ENCODE measurements at places on chromosomes 7 and 10.

DNA sequence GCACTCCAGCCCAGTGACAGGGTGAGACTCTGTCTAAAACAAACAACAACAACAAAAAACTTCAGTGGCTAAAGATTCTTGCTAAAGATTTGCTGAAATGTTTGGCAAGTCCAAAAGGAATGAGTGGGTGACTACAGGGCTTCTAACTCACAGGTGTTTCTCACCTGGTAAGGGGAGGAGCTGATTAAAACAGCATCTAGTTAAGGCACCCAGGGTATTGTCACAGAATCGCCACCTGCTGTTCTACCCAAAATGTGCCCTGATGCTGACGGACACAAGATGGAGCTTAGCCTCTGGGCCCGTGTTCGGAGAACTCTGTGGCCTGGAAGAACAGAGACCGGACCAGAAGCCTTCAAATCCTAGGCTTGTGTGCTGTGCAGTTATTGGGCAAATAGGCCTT lies 336.0 kb upstream of the GALNT17 start:
- no peak for DNase-seq

DNA sequence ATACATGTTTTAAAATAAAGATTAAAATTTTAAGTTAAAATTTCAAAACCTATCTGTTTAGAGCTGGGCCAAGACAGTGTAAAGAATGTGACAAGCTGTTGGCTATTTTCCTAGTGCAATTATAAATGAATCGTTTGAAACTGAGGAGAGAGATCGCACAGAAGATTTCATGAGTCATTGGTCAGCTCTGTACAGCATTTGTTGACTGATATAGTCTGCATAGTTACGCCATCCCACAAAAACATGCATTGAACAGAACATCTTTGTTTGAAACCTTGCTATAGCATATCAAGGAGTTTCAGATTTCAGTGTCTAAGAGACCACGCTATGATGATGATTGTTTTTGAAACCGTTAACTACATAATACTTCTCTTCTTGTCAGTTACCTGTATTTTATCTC lies 1.3 kb upstream of the C10orf67 start:
- DNase-seq, result peak; percentile 95

GRCh38 chr10:132444877-132445351 lies 47.9 kb downstream of the PWWP2B start:
- DNase-seq, result no peak

GRCh38 chr10:93435621-93436397 lies 46.3 kb downstream of the MYOF start:
- DNase-seq, result peak; percentile 89

DNA sequence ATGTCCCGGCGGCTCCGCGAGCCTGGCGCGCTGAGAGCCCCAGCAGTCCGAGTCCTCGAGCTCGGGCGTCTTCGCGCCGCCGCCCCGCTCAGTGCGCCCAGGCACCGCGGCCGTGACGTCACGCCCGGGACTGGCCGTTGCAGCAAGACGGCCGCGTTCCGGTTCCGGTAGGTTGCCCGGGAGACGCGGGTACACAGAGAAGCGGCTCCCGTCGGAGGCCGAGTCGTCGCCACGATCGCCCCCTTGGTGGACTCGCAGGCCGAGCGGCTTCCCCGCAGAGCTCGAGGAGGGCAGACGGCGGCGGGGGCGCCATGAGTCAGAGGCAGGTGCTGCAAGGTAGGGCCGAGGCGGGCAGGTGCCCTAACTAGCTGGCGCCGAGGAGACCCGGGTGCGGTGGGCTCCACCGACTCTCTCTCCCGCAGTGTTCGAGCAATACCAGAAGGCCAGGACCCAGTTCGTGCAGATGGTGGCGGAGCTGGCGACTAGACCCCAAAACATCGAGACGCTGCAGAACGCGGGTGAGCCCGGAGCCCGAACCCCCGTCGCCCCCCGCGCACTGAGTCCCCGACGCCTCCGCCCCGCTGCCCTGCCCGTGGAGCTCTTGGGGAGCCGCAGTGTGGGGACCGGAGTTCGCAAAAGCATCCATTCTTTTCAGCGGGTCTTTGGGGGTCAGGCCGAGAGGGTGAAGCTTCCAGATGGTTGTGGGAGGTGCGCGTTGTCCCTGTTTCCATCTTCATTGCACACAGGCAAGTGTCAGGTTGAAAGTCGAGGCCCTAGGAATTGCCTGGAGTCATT lies at the start of gene SPAG6:
Gene SPAG6 (plus strand): TSS at position 196 of the 795 bp plus-strand sequence. CDS start 116 bp downstream, at position 312.
- DNase-seq, result no peak

DNA sequence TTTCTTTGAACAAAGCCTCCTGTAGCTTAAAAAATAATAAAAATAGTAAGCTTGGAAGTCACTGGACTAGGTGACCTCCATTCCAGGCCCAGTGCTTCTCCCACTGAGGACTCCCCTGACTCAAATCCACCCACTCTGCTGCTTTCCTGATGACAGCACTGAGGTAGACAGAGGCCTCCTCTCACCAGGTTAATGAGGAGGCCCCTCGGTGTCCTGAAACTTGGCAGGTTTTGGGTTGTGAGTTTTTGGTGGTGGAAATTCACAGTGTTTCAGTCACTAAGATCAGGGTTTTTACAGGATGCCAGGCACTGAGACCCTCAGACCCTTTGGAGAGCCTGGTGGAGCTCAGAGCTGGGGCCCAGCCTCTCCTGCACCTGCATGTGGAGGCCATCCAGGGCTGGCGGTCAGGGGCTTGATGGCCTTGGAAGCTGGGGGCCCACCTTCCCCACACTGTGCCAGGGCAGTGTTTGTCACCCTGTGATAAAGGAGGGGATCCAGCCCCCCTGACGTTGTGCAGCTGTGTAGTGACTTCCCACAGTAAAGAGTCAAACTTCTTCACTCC lies 19.1 kb downstream of the TSPAN14 start:
- DNase-seq, result no peak

DNA sequence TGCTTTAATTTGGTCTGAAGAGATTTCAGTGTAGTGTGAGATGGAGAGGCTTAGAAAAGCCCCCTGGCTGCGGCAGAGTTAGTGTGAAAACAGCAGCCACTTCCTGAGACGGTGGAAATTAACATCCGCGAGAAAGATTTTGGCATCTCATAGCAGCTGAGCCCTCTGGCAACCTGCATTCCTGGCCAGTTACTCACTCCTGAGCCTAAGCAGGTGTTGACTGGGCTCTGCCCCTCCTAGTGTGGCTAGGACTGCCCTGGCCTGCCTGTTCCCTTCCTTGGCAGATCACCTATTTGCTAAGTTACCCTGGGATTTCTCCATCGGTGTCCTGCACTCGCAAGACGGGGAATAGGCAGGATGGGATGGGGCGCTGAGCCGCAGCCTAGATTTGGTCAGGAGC lies 57.6 kb upstream of the LMTK2 start:
- no peak for DNase-seq

DNA sequence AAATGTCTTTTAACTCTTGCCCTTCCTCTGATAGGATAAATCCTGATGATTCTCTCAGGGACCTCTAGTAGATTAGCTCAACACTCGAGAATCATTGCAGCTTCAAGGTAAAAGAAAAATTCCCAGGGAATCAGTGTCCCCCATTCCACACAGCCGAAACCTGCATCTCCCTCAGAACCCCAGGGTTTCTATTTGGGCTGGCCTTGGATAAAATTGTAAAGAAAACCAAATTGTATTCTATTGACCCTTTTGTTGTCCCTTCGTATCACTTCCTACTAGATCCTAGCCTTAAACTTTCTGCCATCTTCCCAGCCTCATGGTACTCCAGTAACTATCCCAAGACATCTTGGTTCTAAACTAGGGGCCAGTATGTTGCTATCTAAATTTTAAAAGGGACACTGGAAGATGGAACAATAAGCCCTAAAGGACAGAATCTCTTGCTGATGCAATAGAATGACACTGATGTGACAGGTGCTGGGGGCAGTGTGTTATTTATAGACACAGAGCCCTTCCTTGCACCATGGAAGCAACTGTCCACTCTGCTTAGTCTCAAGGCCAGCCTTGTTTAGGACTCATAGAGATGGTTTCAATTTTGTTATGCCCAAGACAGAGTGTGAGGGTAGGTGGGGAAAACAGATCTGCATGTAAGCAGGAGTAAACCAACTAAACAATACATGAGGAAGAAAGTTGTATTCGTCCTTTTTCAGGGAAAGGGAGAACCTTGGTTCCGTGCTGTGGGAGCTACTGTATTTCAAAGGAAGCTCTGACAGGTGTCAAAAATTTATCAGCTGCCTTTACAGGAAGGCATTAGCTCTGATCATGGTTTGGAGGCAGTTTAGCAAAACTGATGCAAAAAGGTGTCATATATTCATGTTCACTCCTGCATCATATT lies 7.6 kb downstream of the ASB15 start:
- no peak for DNase-seq

DNA sequence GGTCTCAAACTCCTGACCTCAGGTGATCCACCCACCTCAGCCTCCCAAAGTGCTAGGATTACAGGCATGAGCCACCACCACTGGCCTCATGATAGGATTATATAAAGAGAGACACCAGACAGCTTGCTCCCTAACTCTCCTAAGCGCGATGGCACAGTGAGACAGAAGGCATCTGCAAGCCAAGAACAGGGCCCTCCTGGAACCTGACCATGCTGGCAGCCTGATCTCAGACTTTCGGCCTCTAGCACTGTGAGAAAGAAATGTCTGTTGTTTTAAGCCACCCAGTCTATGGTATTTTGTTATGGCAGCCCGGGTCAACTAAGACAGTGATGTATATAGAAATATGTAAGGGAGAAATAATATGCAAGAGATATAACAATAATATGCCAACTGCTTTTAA lies 51.2 kb downstream of the SRPK2 start:
- DNase-seq, result no peak

DNA sequence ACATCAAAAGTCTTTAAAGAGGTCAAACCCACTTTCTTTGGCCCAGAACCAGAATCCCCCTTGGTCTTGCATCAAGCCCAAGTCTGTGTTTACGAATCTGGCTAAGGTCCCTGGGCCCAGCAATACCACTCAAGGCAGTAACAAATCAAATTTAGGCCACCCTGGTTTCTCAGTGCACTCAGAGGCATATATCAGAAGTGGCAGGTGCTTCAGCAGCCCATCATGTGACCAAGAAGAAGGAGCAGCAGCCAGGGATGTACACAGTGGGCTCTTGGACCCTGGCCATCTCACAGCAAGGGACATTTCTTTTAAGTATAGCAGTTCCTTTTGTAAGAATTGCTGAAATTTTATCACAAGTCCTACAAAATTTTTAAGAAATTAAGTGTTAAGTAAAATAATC lies 7.3 kb upstream of the SLC25A13 start:
- no peak for DNase-seq

GRCh38 chr7:482521-483083 lies 37.0 kb downstream of the PDGFA start:
- DNase-seq, result no peak

GRCh38 chr7:111933609-111934008 lies 272.6 kb downstream of the DOCK4 start:
- DNase-seq, result no peak

- DNase-seq, result no peak
Observed at GRCh38 chr7:3301831-3302618, 973 bp downstream of the SDK1 start.

DNA sequence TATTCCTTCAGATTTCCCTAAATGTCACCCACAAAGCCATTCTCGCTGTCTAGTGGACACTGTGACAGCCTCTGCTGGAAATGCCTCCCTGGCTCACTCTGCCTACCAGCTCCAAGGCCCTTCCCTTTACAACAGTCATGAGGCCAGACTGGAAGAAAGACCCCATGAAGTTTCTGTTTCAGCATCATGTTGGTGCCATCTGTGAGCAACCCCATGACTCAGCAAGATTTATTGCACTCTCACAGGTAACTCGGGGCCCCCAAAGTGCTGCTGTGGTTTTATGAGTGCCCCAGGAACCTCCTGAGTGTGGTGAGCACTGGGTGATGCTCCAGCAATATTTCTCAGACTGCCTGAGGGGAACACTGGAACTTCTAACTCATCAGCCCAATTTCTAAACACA lies 218.6 kb downstream of the ZNF33B start:
- DNase-seq, result no peak

GRCh38 chr7:2864999-2865670 lies 21.0 kb upstream of the GNA12 start:
- DNase-seq, result no peak

GRCh38 chr10:112958275-112958995 lies 8.4 kb downstream of the TCF7L2 start:
- no peak for DNase-seq

Data from retinal pigment epithelial cell (primary cell).